Thyroid gland (tissue), 4 donors: ENCODE measurements at places on chromosomes 1 and 21. TPM values are rescaled to one million over a fixed set of nuclear protein-coding genes. Genes with fewer than 3 reads are reported as not detected.
A peak's percentile ranks its signal among the peaks of the same experiment; 100 is the strongest.

GRCh38 chr1:205061665-205062069 lies 18.7 kb downstream of the CNTN2 start:
- H3K36me3 ChIP-seq, result no peaks in the 10 kb centered on the region
- peak; percentile 90 for DNase-seq
- H3K4me3 ChIP-seq, result no peak overlapping the region
- H3K4me1 ChIP-seq, result peaks cover 8% of the 10 kb centered on the region

The BLACAT1 gene
- total RNA-seq, result 2.8 TPM

- H3K36me3 ChIP-seq, result no peaks in the 10 kb centered on the region
- H3K4me3 ChIP-seq, result no peak overlapping the region
- no peak for DNase-seq
- no peak overlapping the region for H3K27ac ChIP-seq
- H3K4me1 ChIP-seq, result no peaks in the 10 kb centered on the region
- no peaks in the 10 kb centered on the region for H3K27me3 ChIP-seq
Measured at GRCh38 chr21:21929226-21929625, 931.0 kb downstream of the NCAM2 start.

DNA sequence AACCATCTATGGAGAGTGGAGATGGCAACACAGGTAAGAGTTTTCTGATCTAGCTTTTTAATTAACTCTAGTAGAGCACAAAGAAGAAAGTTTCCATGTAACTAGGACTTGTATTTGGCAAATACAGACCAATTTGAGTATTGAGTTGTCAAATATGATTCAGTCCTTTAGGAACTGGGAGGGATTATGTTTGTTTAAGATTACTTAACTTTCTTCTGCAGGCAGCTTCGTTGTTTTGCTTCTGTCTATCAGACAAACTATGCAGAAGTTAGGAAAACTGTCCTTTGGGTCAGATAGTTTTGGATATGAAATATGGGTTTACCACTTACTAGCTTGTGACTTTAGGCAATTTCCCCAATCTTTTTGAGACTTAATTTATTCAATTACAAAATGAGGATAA lies 111.8 kb downstream of the POU2F1 start:
- DNase-seq, result no peak
- H3K27me3 ChIP-seq, result no peaks in the 10 kb centered on the region
- no peaks in the 10 kb centered on the region for H3K36me3 ChIP-seq
- no peak overlapping the region for H3K4me3 ChIP-seq
- H3K4me1 ChIP-seq, result no peaks in the 10 kb centered on the region

The HAO2 gene
- not detected for total RNA-seq

The CAMTA1 gene
- total RNA-seq, result 124 TPM

DNA sequence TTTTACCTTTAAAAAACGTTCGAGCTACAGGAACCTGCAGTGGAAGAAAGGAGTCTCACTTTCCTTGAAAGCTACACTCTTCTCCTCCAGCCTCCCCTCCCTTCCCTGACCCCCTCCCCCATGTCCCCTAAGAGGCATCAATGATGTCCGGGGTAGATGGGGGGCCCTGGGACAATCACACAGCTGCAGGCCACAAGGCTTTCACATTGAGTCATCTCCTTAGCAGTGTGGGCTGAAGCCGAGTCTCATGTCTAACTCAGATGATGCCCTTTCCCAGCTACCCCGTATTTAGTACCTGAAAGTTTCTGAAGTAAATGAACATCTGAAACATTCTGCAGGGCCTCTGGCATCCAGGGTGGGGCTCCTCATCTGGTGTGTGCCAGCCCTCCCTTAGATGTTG lies 6.3 kb upstream of the GPR25 start:
- H3K4me3 ChIP-seq, result no peak overlapping the region
- H3K4me1 ChIP-seq, result peaks cover 9% of the 10 kb centered on the region
- DNase-seq, result no peak
- no peak overlapping the region for H3K27ac ChIP-seq

- no peak for DNase-seq
- H3K27ac ChIP-seq, result peak overlapping the region; percentile 89
- no peaks in the 10 kb centered on the region for H3K27me3 ChIP-seq
- H3K4me1 ChIP-seq, result peaks cover 11% of the 10 kb centered on the region
Measured at GRCh38 chr1:200737647-200738291, 924 bp upstream of the CAMSAP2 start.

GRCh38 chr1:234836045-234836681 lies 226.2 kb upstream of the IRF2BP2 start:
- no peak for DNase-seq
- no peaks in the 10 kb centered on the region for H3K36me3 ChIP-seq
- H3K27ac ChIP-seq, result no peak overlapping the region
- H3K27me3 ChIP-seq, result no peaks in the 10 kb centered on the region

DNA sequence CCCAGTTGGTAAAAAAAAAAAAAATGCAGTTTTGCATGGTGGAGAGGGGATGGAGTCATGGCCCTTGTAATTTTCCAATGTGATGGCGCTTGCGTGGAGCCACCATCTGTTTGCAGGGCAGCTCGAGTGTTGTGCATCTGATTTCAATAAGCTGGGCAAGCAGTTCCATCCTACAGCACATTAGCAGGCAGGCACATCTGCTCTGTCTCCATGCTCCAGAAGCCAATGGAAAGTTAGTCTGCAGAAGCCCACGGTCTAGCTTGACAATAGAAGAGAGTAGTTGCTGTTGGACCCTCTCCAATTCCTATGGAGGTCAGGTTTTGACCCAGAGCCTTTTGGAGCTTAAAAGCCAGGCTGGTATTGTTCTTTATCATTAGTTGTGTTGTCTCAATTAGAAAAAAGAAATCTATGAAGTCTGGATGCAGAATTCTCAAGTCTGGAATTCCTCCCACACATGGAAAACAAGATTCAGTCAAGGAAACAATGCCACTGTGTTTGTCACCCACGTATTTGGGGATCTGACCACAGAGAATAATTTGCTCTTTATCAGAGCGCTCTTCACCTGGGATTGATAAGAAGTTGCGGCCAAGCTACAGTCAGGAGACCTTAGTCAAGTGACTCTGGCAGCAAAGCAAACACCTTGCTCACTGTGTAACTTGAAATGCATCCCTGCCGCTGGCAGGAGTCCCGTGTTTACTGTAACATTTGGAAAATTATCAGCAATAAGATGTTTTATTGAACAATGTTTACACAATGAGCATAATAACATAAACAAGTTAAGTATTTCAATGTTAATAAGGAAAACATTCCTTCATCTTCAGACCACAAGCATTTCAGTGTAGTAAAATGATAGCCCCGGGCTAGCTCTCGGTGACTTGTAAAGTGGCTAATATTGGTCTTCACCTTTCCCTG lies 20.7 kb downstream of the NGF start:
- H3K36me3 ChIP-seq, result no peaks in the 10 kb centered on the region
- no peaks in the 10 kb centered on the region for H3K4me1 ChIP-seq
- no peak overlapping the region for H3K27ac ChIP-seq
- no peaks in the 10 kb centered on the region for H3K27me3 ChIP-seq
- H3K4me3 ChIP-seq, result no peak overlapping the region
